NCI-H2171 treated with DMSO at 0.1 percent for 48 hours (cell line): ENCODE measurements at places on chromosomes 1 and 21.

DNA sequence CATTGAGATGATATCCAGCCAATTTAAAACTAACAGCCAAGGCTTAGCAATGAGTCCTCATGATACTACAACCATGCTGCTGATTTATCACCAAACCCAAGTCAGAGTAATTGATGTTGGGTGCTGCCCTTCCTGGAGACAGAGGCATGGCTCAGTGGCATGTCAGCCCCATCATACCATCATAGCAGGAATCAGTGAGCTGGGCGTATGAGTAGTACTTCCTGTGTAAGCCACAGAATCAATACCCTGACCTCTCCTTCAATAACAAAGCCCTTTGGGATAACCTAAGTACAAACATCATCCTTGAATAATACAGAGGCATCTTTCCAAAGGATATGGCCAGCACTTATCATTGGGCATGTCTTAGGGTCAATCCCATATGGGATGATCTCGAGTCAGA lies 3.0 kb upstream of the LCE1E start:
- DNase-seq: no peak

- DNase-seq: no peak
Observed at GRCh38 chr1:245428681-245429080, 273.9 kb downstream of the KIF26B start.

DNA sequence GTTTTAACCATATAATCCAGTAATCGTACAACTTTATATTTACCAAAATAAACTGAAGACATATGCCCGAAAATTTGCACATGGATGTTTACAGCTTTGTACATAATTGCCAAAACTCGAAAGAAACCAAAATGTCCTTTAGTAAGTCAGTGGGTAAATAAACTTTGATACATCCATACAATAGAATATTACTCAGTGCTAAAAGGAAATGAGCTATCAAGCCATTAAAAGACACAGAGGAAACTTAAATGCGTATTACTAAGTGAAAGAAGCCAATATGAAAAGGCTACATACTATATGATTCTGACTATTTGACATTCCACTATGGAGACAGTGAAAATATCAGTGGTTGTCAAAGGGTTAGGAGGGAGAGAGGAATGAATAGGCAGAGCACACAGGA lies 23.4 kb downstream of the GNG12 start:
- DNase-seq: no peak

DNA sequence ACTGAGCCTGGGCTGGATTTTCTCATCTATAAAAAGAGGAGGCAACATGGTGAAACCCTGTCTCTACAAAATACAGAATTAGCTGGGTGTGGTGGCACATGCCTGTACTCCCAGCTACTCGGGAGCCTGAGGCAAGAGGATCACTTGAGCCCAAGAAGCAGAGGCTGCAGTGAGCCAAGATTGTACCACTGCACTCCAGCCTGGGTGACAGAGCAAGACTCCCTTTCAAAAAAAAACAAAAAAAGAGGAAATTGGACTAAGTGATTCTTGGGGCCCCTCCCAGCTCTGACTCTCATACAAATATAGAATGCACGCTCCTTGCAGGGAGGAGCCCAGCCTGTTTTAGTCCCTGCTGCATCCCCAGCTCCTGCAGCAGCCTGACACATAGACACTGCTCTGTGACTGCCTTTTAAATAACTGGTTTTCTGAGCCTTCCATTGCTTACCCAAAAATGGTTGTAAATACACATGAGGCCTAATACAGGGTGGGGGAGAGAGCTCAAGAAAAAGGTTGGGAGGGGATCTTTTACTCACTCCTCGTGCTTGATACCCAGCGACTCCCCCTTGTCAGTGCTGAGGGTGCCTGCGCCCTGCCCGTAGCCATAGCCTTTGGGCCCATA lies 17.2 kb downstream of the CSRP1 start:
- DNase-seq: no peak

- no peak for DNase-seq
Observed at GRCh38 chr1:208174731-208175507, 69.3 kb downstream of the PLXNA2 start.

GRCh38 chr1:21162740-21163464 lies 13.8 kb downstream of the EIF4G3 start:
- no peak for DNase-seq

DNA sequence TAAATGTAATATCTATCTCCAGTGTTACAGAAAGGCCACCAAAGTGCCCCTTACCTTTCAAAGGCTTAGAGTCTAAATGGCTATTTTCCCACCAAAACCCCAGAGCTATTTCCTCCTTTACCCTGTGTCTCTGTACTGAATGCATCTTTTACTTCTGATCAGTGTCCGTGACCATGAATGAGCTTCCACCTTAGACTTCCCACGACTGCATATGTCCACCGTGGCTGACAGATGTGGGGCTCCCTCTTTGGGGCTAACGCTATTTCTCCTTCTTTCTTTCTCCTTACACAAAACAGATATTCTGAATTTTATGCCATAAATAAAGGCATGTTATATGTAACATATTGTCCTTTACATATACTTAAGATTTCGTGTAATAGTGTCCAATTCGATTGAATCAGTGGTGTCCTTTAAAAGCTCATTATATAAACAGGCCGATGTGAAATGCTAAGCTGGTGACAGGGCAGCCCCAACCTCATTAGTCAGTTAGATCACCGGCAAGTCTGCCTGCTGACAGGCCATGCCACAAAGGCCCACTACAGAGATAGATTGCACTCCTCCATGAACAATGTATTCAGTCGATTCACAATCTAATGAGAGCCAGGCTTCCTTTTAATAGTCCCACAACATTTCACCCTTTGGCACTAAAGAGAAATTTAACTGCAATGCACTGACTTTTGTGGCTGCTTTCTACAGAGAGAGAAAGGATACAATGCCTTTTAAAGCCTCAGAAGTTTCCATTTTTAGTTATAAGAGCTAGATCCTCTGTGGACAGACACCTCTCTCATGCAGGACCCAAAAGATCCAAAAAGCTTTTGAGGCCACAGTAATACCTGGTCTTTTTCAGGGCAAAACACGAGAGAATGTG lies 297.9 kb downstream of the PCP4 start:
- no peak for DNase-seq

GRCh38 chr1:21337928-21338572 lies 47.8 kb upstream of the ECE1 start:
- DNase-seq: no peak

- no peak for DNase-seq
Observed at GRCh38 chr1:233513431-233513830, 100.5 kb upstream of the KCNK1 start.

GRCh38 chr1:196608390-196609369 lies at the start of gene KCNT2:
KCNT2 (minus strand) TSS chr1:196608440; CDS start chr1:196608309, 131 bp downstream.
- peak; percentile 90 for DNase-seq

DNA sequence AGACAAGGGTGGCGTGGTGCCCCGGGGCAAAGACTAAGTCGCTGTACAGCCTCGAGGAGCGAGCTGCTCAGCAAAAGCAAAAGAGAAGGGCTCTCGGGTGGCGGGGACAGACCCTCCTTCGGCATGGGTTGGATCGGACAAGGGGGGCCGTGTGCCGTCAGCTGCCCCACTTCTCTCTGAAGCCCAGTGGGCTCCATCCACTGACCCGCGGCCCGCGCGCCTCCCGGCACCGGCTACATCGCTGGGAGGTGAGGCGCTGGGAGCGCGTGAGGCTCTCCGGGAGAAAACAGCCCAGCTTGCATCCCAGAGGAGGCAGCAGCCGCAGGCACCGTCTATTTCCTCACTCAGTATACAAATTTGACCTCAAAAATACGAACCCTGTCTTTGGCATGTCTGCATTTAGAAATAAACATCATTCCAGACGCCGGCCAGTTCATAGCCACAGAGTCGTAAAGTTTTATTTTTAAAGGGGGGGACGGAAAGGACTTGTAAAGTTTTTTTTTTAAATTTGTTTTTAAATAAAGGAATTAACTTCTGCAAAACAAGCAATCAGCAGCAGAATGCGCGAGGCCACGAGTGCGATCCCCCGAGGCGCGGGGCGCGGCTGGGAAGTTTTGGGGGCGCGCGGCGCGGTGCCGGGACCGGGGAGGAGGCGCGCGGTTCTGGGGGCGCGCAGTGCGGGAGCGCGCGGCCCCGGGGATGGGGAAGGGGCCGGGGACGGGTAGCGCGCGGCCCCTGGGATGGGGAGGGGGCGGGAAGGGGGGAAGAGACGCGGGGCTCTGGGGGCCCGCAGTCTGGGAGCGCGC lies 689 bp upstream of the GPR137B start:
- DNase-seq: peak; percentile 54

- no peak for DNase-seq
Observed at GRCh38 chr21:42347601-42348327, 3.0 kb downstream of the TFF2 start.

DNA sequence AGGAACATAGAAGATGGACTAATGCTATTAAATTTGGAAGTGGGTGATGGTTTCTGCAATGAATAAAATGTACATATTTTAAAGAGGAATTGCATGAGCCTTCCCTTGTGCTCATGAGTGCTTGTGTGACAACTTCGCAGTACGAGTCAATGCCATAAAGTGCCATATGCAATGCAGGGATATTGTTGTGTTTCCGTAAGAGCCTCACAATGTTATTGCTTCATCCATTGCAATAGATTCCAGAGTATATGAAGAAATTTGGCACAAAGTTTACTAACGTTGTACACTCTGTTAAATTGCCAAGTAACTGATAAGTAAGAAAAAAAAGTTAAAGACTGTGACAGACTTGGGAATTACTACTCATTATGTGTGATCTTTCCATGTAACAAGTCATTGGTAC lies 22.3 kb downstream of the BTG3 start:
- DNase-seq: no peak

GRCh38 chr21:16707274-16707673 lies 805.6 kb upstream of the CXADR start:
- DNase-seq: no peak

- no peak for DNase-seq
Observed at GRCh38 chr1:8537991-8538390, 220.1 kb downstream of the SLC45A1 start.

GRCh38 chr1:31261916-31262315 lies 22.2 kb upstream of the NKAIN1 start:
- DNase-seq: no peak

- DNase-seq: no peak
Observed at GRCh38 chr21:28066596-28067387, 925.9 kb downstream of the LTN1 start.
